ENCODE measurements at places on chromosomes 11 and 22.
A peak's percentile ranks its signal among the peaks of the same experiment; 100 is the strongest.

GRCh38 chr22:32555581-32555980 lies 81.0 kb downstream of the FBXO7 start:
- no peak for DNase-seq

DNA sequence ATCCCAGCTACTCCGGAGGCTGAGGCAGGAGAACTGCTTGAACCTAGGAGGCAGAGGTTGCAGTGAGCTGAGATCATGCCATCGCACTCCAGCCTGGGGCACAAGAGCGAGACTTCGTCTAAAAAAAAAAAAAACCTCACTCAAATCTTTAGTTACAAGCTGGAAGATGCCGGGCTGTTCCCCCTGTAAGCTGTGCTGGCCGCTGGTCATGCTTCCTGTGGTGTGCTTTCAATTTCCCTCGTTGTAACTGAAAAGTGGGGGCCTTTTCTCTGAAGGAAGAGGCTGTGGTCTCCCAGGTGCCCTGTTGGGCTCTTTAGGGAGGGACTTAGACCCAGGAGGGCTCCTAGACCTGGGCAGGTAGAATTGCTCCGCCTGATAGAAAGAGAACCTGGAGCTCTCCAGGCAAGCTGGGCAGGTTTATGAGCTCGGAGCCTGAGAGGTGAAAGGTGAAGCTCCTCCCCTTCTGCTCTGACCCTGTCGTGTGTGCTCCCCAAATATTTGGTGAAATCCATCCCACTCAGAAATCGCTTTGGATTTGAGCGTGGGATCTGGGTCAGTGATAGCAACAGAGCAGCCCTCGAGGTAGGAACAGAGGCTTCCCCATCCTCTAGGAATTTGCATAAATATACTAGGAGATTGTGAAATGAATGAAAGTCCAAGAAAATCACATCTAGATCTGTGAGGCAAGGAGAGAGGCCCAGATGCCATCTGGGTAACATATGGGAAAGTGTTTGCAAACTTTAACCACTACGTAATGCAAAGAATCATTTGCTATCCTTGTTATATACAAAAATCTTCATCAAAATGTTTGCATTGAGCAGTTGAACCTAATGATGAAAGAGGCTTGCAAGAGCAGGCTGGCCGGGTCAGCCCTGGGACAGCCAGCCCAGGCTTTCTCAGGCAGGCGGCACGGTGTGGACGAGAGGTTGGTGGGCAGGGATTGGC lies 154.3 kb downstream of the FBXO7 start:
- no peak for DNase-seq

GRCh38 chr11:46414466-46414796 lies 22.9 kb upstream of the CHRM4 start:
- DNase-seq = no peak

DNA sequence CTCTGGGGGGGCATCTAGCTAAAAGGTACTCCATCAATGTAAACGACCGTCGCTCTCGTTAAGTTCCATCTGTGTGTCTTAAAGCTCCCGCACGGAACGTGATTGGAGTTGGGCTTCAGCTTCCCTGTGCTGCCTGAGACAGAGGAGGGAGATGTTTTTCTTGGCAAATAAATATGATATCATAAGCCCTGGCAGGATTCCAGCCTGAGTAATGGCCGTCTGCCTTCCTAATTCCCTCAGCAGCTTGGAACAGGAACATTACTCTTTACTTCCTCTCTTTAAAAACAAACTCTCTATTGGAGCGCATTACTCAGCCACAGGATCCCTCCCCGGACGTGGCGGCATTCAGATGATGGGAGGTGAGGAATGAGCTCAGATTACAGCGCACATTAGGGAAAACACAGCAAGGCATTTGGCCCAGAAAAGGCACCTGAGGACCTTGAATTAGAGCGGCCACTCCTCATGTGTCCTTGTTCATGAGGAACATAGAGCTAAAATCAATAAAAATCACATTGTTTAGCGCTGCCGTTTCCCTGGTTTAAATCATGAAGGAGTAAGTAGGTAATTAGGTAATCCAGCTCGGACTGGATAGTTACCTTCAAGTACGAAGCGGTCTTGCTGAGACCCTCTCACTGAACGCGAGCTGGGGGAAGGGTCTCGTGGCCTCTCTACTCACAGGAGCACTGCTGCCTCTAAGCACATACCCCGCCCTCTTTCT lies 230.4 kb downstream of the ST3GAL4 start:
- DNase-seq = peak; percentile 61

DNA sequence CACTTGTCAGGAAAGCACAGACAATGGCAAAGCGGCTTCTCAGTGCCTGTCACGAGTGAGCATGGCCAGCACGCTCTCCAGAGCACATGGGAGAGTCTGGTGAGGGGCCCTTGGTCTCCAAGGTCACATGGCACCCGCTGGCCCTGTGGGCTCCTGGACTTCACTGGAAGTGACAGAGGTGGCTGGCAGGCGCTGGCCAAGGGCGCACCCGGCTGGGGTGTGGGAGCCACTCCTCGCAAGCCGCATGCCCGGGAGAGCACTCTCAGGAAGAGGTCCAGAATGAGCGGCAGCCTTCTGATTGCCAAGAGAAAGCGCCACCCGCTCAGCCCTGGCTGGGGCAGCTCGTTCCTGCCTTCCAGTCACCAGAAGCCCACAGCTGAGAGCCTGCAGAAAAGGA lies 17.1 kb upstream of the MOB2 start:
- DNase-seq = peak; percentile 60

DNA sequence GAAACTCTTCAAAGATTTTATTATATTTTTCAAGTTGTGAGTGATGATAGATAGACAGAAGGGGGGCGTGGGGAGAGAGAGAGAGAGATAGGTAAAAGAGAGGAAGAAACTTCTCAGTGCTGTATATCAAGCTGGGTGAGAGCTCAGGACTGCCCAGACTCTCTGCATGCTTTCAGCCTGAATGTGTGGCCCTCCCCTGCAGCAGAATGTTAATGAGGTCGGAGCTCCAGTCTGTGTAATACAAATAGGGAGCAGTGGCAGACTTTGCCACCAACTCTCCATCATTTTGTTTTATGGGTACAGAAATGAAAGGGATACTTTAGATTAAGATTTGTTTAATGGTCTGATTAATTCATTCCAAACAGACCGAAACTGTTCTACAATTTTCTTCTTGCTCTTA lies 752.8 kb downstream of the OPCML start:
- no peak for DNase-seq

- no peak for DNase-seq
These were observed 35.1 kb upstream of the NAV2 start for GRCh38 chr11:19677381-19678080.

DNA sequence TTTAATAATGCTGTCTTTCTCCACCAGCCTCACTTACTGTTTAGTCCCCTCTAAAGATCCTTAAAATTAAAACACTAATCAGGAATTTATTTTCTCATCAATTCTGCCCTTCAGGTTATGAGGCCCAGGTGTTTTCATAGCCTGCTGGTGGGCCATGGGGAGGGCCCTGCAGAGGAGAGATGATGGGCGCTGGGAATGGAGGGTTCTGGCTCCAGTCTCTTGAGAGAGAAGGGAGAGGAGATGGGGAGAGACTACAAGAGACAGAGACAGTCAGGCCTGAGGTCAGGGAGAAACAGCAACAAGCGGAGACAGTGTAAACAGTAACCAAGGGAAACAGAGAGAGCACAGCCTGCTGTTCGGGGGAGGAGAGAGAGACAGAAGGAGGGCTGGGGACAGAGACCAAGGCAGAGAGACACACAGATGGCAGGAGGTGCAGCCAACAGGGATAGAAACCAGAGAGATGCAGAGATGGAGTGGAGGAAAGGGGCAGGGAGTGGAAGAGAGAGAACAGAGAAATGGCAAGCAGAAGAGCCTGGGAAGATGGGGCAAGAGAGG lies 187.3 kb upstream of the SYT13 start:
- DNase-seq = no peak

- DNase-seq = no peak
These were observed 64.2 kb downstream of the FLI1 start for GRCh38 chr11:128757886-128758612.

GRCh38 chr11:100442017-100442416 lies 245.1 kb upstream of the ARHGAP42 start:
- DNase-seq = no peak

GRCh38 chr11:119743006-119743405 lies 14.0 kb upstream of the NECTIN1 start:
- DNase-seq = no peak

GRCh38 chr11:35413598-35413997 lies 5.8 kb downstream of the SLC1A2 start:
- no peak for DNase-seq

DNA sequence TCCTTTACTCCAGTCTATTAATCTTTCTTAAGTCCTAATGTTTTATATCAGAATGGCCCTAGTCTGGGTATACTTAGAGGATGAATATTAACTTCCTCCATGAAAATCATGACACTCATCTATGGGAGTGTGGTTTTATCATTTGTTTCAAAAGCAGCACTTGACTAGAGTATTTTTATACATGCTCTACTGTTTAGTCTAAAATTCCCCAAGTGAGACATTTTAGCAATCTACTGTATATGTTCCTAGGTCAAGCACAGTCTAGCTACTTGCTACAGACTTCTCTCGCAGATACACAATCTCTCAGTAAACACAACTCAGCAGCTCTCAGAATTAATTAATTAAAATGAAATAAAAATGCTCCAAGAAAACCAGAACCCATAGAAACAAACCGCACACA lies 2.9 kb upstream of the HBB start:
- DNase-seq = no peak

- DNase-seq = peak; percentile 59
These were observed 56.0 kb upstream of the APOA1 start for GRCh38 chr11:116893437-116893836.

- no peak for DNase-seq
These were observed 29.7 kb upstream of the SORL1-AS1 start for GRCh38 chr11:121482231-121483129.

DNA sequence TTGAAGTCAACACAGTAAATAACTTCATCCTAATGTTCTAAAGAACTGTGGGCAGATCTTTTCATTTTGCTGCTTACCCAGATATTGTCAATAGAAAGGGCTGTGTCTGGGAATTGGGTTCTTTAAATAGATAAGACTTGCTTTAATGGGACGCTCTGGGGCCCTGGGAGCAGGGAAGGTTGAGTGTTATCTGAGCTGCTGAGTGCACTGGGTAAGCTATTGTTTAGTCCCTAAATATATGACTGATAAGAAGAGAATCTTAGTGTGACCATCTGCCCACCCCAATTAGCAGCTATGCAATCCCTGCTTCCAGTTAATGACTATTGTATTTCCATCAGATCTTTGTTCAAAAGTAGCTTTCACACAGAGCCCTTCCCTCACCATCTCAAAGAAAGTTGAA lies 44.4 kb downstream of the ARHGAP42 start:
- no peak for DNase-seq

GRCh38 chr11:19259487-19260345 lies 19.0 kb upstream of the E2F8 start:
- DNase-seq = peak; percentile 78

GRCh38 chr11:74746868-74747267 lies 1.8 kb upstream of the RNF169 start:
- DNase-seq = no peak

DNA sequence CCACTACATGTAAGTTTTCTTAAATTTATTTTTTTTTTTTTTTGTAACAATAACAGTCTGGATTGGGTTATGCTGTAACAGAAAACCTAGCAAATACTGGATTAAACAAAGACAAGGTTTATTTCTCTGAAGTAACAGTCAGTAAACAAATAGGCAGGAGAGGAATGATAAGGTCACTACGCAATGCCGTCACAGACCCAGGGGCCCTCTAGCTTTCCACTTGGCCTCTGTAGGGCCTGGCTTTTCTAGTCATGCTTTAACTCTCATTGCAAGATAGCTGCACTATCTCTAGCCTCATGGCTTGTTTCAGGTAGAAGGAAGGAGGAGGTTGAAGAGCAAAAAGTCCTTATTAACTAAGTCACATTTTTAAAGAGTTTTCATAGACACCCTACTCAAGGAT lies 6.5 kb downstream of the OR10A6 start:
- DNase-seq = no peak

GRCh38 chr11:81237139-81237538 lies 1496.5 kb downstream of the FAM181B start:
- no peak for DNase-seq

DNA sequence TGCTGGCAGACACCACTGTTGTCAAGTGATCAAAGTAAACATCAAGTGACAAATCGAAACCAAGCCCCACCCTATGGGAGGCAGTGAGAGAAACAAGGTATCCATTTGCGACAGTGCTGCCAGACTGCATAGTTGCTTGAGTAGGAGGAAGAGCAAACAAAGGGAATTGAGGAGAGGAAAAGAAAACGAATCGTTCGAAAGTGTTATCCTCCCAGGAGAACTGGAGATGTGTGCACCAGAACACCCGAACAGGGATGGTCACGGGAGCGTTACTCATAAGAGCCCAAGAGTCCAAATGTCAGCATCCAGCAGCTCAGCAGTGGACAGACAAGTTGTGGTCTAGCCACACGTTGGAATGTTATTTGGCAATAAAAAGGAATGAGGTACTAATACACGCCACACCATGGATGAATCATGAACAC lies 58.4 kb upstream of the NUP50 start:
- no peak for DNase-seq
